ENCODE measurements at places on chromosomes 11 and 22. TPM values are rescaled to one million over a fixed set of nuclear protein-coding genes. Genes with fewer than 3 reads are reported as not detected.

Gene KLHL35
- 0.24 TPM for total RNA-seq

Gene PACS1
- total RNA-seq, result 12.0 TPM

Gene ZFP91
- total RNA-seq, result 57.8 TPM

Gene LSP1
- total RNA-seq, result not detected

Measured in SK-MEL-5 (cell line).